ENCODE measurements at places on chromosomes 12 and 14.

DNA sequence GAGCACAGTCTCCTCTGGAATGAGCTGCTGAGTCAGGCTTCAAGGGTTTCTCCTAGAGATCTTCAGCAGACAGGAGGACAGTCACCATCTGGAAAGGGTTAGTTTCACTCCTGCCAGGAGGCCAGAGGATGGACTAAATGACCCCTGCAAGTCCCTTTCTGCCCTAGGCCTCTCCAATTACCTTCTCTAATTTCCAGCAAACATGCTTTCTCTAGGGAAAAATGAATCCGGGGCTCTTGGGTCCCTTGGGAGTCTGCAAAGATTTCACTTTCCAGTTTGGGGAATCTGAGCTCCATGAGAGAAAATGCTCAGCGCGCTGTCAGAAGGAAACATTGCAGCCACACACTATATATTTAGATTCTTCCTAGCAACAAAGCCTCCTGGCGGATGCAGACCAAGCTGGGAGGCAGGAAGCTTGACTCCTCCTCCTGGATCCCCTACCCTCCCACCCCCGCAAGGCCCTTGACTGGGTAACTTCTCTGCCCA is 184.4 kb upstream of the CCND2 start:
- no peak for DNase-seq
- no peak overlapping the region for H3K27ac ChIP-seq
- H3K4me3 ChIP-seq, result no peak overlapping the region

- no peak for DNase-seq
- H3K4me3 ChIP-seq, result no peak overlapping the region
- H3K4me1 ChIP-seq, result no peaks in the 10 kb centered on the region
- H3K27me3 ChIP-seq, result no peaks in the 10 kb centered on the region
Measured at GRCh38 chr14:61533513-61534255, 161.6 kb upstream of the HIF1A start.

DNA sequence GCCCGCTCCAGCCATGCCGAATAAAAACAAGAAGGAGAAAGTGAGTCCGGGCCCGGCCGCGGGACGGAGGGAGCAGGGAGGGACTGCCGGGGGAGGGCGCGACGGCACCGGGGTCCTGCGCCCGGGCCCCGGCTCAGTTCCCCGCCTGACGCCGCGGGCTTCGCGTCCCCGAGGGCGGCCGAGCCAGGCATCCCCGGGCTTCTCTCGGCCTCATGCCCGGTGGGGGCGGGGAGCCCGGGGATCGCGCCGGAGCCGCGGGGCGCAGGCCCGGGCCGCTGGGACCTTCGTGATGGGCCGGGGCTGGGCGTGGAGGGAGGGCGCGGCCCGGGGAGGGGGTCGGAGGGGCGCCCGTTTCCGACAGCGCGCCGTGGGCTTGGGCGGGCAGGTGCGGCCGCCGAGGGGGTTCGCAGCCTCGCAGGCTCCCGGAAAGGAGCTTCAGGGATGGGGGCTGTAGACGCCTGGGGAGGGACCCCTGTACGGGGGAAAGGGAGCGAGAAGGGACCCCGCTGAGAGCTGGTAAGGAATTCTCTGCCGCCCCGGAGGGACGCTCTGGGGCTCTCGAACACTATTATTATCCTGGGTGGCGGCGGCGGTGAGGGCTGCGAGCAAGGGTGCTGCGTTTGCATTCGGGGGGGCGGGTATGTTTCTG is 496 bp downstream of the PPP2R5C start:
- H3K4me3 ChIP-seq, result peak overlapping the region; percentile 51
- peaks cover 24% of the 10 kb centered on the region for H3K36me3 ChIP-seq
- peaks cover 25% of the 10 kb centered on the region for H3K4me1 ChIP-seq
- no peaks in the 10 kb centered on the region for H3K27me3 ChIP-seq

- no peak overlapping the region for H3K4me3 ChIP-seq
- H3K36me3 ChIP-seq, result no peaks in the 10 kb centered on the region
- DNase-seq, result no peak
- H3K4me1 ChIP-seq, result no peaks in the 10 kb centered on the region
- H3K27ac ChIP-seq, result no peak overlapping the region
Measured at GRCh38 chr12:61896436-61896835, 363.8 kb upstream of the USP15 start.

DNA sequence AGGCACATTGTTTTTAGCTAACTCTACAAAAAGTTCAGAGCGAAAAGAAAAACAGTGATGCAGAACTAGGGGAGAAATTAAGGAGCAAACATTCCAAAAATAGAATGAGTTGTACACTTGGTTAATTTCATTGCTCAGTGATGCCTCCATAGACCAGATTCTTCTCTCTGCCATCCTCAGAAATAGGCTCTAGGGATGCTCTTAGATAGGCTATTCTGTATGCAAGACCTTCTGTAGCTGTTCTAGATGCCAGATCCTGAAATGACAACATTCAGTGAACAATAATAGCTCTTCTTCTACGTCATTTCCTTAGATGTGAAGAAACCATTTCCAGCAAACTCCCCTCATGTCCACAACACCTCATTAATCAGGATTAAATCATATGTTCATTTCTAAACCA is 466.3 kb downstream of the DIO2 start:
- no peak overlapping the region for H3K27ac ChIP-seq
- no peak for DNase-seq
- H3K4me3 ChIP-seq, result no peak overlapping the region
- no peaks in the 10 kb centered on the region for H3K27me3 ChIP-seq
- peaks cover 9% of the 10 kb centered on the region for H3K4me1 ChIP-seq
- no peaks in the 10 kb centered on the region for H3K36me3 ChIP-seq

DNA sequence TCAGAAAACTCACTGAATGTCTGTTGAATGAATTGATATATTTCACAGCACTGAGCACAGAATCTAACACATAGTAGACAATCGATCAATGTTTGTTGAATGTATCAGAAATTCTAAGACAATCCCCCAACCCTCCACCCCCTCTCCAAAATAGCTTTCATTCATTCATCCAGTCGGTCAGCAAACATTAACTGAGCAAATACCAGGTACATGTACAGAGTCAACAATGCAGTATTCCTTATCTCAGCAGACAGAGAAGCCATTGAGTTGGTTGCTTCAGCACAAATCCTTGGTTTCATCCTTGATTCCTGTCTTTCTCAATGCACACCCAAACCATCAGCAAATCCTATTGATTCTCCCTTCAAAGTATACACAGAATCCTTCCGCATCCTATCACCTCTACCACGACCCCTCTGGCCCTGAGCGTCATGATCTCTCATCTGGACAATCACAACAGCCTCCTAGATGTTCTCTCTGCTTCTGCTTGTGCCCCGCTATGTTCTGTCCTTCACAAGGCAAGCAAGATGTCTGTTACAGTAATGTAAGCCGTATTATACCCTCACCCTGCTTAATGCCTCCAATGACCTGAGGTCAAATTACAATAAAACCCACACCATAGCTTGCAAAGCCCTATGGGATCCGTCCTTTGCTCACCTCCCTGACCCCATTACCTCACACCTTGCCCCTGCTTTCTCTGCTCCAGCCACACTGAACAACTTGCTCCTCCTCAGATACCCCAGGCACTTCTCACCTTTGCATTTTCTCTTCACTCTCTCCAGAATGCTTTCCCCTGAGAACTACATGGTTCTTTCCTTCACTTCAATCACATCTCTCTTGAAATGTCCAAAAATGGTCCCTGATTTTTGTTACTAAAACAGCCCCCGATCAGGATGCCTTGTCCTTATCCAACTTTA is 738.1 kb upstream of the TBX3 start:
- DNase-seq, result no peak
- no peak overlapping the region for H3K4me3 ChIP-seq
- H3K36me3 ChIP-seq, result no peaks in the 10 kb centered on the region
- H3K4me1 ChIP-seq, result no peaks in the 10 kb centered on the region
- H3K27ac ChIP-seq, result no peak overlapping the region

DNA sequence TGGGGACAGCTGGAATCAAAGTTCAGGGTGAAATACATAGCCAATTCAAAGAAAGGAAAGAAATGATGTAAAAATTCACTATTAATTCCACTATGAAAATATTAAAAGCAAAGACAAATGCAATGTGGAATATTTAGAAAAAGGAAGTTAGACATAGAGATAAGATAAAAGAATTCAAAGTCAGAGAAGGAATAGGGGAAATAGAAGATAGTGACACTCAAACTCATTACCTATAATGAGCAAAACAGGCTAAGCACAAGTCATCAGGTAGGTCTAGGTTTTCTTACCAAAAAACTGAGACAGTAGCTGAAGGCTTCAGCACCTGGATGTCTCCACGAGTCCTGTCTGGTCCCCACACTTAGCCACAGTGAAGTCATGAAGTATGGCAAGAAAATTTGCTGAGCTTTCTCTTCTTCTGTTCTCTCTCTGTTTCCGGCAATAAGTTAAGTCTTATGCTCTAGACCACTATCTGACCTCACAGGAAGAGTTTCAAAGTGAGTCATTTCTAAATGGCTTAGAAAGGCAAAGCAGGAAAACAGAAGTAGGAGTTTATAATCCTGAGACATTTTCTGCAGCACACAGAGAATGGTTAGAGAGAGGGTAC is at the start of gene C3AR1:
TSS of gene C3AR1 (minus strand) at position 369 of the 604 bp plus-strand sequence. CDS start 6,174 bp downstream, outside the sequence.
- no peaks in the 10 kb centered on the region for H3K27me3 ChIP-seq
- peaks cover 16% of the 10 kb centered on the region for H3K4me1 ChIP-seq
- peak within 1 kb of the TSS; percentile 58 for H3K27ac ChIP-seq
- peak; percentile 36 for DNase-seq

DNA sequence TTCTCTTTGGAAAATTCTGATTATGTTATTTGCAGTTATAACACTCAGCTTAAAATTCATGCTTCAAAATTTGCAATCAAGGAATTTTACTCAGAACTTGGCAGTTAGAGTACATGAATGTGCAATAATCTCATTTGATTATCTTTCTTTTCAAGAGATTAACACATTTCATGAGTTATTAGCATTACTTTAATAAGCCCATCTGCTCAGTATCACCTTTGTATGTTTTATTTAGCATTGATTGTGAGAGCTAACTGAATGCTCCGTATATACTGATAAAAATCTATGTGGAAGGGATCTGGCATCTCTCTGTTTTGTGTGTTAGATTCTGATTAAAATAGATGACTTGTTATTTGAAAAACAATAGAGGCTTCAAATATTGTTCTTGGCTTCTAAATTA is 55.6 kb upstream of the CPNE8 start:
- H3K4me3 ChIP-seq, result no peak overlapping the region
- H3K27ac ChIP-seq, result no peak overlapping the region
- H3K36me3 ChIP-seq, result no peaks in the 10 kb centered on the region
- no peak for DNase-seq
- no peaks in the 10 kb centered on the region for H3K27me3 ChIP-seq

DNA sequence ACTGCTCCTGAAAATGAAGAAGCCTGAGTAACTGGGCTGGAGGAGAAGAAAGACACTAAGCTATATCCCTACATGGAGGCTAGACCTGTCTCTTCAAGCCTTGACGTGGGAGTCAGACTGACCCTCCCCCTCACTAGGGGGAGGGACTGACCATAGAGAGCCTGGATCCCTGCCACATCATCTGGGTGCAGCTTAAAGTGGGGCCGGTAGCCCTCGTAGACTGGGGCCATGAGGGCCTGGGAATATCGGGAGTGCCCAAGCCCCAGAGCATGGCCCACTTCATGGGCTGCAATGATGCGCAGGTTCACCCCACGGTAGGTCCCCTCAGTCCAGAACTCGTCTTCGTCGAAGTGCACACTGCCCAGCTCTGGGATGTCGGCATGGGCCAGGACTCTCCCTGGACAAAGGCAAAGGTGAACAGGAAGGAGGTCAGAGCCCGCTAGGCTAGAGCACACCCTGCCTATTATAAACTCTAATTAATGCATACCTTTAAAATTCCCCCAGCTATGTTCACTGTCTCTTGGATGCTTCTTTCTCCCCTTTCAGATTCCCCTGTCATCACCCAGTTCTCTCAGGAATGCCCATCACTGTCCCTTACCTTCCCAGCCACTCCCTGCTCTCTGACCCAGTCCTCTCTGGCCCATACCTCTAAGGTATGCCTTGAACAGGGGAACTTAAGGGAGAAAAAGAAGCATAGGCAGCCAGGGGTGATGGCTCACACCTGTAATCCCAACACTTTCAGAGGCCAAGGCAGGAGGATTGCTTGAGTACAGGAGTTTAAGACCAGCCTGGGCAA is 3.2 kb downstream of the MMP19 start:
- peaks cover 5% of the 10 kb centered on the region for H3K27me3 ChIP-seq
- DNase-seq, result no peak
- H3K36me3 ChIP-seq, result no peaks in the 10 kb centered on the region
- H3K4me1 ChIP-seq, result no peaks in the 10 kb centered on the region

Data from DND-41 (cell line).